Activated T-helper 1 cell treated with Interleukin-2 at 50 U/mL for 16 hours (primary cell): ENCODE measurements at places on chromosomes 6 and 20.

DNA sequence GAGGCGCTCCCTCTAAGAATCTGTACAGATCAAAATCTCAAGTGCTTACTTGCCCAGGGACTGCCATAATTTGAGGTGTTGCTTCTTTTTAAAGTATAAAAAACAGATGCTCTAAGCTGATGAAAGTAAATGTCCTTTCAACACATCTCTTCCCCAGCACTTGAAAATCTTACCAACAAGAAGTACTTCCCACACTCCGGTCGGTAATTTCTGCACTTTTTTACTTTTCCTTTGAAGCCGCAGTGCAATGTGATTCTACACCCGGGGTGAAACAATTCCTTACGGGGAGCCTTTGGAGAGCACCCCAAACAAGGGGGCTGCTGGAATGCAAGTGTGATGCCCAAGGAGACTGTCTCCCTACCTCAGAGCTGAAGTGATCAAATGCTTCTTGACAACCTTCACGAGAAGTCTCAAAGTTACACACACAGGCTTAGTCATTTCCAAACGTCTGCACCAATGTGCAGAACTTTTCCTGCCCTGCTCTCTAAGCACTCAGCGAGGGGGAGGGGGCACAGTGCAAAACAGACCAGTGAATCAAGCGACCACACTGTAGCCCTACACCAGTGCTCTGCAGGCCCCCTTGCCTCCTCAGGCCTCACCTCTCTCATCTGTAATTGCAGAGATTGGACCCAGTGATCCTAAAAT lies 56.7 kb downstream of the ATXN1 start:
- DNase-seq = no peak

DNA sequence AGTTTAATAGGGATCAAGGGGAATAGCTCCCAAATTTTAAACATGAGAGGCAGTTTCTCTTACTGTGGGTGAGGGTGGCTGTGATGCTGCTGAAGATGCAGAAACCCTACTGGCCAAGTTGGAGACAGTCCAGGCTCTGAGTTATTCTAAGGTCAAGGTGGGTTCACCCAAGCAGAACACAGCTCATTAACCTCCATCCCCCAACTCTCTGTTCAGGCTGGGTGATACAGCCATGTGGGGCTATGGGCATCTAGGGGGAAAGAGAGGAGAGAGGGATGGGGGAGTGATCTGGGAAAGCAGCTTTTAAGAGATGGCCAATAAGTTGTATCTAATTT lies 18.9 kb upstream of the TRAM2 start:
- DNase-seq = no peak

GRCh38 chr20:8209061-8209460 lies 77.0 kb downstream of the PLCB1 start:
- DNase-seq = no peak

GRCh38 chr20:7926767-7927166 lies 13.5 kb downstream of the HAO1 start:
- DNase-seq = no peak

DNA sequence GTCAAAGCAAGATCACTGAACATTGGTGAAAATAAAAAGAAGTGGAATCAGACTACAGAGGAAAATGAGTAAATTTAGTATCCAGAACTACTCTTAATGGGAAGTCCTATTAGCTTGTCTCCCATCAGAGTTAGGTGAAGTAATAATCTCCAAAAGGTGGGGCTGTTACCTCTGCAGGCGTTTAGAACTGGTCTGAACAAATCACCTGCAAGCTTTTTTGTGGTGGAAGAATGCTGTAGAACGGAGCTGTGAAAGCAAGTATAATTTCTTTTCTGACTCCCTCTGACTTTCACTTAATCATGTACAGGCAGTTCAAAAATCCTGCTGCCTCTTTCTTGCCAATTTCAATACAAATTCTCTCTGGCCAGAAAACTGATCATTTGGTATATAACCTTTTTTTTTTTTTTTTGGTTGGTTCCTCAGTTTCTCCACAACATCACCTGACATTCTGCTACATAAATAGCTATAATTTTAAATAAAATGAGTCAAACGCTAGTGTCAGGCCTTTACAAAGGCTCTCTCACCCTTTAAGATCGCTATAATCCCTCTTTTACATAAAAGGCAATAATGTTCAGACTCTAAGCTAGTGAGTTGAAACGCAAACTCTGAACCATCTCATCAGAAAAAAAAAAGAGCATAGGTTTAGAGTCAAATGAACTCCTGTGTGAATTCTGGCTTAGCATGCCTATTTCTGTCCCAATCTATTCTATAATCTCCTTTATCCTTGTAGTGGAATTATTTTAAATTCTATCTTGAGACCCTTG lies 38.8 kb downstream of the CITED2 start:
- no peak for DNase-seq

DNA sequence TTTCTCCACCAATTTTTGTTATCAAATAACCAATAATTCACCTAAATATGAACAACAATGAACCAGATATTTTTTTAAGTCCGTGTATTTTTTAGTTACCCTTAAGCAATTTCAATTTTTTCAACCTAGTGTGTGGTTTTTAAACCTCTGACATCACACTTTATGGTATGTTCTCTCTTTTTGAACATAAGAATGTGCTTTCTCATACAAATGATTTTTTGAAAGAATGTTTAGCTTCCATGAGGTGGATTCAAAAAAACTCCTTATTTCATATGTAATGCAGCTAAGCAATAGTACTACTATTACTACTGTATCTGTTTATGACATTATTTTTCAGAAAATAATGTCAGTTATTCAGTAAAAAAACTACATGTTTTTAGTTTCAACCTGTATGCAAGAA lies 19.4 kb upstream of the MEI4 start:
- DNase-seq = no peak

DNA sequence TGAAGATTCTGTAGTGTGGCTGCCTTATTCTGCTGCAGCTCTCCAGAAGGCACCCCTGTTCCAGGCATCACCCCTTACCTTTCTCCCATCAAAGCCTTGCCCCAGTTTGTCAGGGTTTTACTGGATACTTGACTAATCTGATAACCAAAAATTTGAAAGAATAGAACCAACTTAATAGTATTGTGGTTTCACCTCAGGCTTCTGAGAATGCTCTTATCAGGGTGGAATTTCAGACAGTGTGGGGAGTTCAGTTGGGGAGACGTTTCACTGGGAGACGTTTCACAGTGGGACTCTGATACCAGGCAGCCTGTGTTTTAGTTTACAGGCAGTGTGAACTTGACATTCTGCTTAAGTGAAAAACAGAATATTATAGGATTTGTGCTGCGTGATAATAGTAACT lies 50.5 kb downstream of the SCAND1 start:
- DNase-seq = no peak

- DNase-seq = no peak
Measured at GRCh38 chr6:163525926-163526325, 111.4 kb downstream of the QKI start.

- no peak for DNase-seq
Measured at GRCh38 chr6:149567194-149567586, 1.0 kb downstream of the GINM1 start.

DNA sequence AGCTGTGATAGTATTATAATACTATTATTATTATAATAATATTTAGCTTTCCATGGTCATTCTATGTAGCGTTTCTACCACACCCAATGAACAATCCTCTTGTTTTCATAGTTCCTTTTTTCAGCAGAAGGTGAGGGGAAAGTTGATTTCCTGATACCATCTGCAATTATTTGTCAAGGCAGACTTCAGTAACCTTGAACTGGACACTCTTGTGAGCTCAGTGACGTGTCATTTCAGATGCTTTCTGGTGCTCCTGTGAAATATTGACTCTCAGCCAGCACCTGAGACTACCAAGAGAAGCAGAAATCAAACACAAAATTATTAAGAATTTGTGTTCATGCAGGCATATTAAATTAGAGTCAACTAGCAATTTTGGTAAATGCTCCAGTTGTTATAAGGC lies 46.0 kb upstream of the PROKR2 start:
- no peak for DNase-seq

DNA sequence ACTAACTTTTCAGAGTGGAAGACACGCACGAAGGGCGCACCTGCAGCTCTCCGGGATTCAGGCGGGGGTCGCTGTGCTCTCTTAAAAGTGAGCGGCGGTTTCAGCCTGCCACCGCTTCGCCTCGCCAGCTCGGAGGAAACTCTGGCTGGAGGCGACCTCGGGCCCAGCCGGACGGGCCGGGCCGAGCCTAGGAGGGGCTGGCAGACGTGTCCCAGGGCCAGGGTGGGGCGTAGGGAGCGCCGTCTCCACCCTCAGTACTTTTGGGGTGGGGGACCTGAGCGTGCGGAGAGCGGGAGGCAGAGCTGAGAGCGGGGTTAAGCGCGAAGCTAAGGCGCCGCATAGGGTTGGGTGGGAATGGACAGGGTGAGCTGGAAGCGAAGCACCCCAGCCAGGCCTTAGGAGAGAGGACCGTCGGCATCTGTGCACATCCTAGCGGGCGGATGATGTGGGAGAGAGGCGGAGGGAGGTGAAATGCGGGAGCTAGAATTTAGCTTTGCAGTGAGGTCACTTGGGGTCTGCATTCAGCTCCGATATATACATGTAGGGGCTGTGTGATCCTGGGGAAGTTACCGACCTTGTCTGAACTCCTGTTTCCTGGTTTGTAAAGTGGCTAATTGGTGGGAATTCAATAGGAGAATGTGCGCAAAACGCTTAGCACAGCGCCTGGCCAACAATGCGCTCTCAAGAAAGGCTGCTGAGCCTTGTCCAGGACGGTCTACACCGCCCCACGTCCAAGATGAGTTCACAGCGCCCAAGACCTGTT lies 6.5 kb upstream of the TFAP2A start:
- no peak for DNase-seq

- DNase-seq = no peak
Measured at GRCh38 chr6:159529934-159530333, 163.1 kb downstream of the SOD2 start.

GRCh38 chr6:7621761-7622160 lies 31.8 kb downstream of the SNRNP48 start:
- no peak for DNase-seq

DNA sequence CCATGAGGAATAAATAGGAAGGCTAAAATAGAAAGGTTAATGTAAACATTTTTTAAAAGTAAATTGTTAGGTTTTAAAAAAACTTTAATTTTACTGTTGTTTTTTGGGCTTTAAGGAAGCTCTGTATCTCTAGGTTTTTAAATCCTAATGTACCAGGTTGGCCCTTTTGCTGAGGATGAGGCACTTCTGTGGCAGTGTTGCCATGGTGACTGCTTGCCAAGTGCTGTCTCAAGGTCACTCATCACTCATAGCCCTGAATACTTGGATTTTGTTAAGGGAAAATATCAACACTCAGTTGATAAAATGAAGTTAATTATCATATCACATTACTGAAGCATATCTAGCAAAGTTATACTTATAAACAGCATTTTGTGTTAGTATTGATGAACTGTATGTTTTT lies 50.2 kb downstream of the NCOA3 start:
- no peak for DNase-seq

- DNase-seq = no peak
Measured at GRCh38 chr6:136763255-136763654, 29.0 kb downstream of the MAP3K5 start.

- DNase-seq = no peak
Measured at GRCh38 chr6:106659859-106660258, 30.5 kb downstream of the QRSL1 start.

DNA sequence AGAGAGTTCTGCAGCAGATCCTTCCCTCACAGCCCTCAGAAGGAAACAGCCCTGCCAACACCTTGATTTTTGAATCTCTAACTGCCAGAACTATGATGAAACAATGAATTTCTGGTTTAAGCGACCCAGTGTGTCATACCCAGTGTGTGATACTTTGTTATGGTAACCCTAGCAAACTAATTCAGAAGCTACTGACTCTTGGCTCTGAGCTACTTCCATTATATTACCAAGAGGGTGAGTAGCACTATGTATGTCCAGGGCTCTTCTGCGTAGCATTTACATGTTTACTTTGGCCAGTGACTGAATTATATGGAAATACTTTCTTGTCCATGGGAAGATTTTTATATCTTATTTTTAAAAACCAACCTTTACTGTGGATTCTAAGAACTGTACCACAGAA lies 16.7 kb downstream of the ANKRD66 start:
- DNase-seq = no peak

- no peak for DNase-seq
Measured at GRCh38 chr6:109515781-109516409, 32.9 kb upstream of the ZBTB24 start.

DNA sequence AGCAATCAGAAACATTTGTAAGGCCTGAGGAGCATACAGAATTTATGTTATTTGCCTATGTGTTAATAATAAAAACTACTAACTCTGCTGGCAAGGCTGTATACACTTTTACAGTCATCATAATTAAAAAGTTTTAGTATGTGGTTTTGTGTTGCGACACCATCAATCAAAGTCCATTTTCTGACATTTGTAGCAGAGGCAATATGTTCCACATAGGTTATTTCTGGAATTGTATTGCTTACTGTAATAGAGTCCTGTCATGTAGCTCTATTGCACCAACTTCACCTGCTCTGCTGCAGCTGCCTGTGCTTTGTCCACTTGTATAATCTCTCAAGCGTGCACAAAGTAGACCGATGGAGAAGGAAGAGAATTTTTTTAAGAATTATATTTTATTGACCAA lies 501.8 kb downstream of the HACE1 start:
- no peak for DNase-seq

DNA sequence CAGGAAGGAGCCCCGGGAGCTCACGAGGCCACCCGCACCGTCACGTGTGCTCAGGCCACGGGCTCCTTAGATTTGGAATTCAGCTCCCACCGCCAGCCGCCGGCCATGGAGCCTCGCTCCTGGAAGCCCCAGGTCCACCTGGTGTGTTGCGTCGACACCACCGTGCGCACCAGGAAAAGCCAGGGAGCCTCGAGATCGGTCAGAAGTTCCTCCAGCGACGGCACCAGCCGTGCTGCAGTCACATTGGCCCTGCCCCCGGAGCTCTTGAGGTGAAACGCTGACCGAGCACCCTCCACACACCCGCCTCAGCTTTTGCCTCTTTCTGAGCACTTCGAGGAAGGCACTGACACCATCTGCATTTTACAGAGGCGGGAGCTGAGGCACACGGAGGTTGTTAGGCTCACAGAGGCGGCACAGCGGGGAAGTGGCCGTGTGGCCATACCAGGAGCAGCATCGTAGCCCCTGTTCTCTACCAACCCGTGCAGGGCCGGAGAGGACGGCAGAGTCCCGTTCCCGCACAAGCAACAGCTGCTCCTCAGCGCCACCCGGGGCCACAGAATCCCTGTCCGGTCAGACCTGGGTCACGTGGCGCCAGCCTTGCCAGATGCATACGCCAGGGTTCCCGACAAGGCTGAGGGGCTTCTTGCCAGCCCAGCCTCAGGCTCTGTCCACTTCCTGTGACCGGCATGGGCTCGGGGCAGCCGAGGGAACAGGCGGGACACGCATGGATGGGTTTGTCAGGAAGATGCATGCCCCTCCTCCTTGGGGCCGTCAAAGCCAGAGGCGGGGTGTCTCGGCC lies 7.6 kb downstream of the NKAIN4 start:
- DNase-seq = no peak

DNA sequence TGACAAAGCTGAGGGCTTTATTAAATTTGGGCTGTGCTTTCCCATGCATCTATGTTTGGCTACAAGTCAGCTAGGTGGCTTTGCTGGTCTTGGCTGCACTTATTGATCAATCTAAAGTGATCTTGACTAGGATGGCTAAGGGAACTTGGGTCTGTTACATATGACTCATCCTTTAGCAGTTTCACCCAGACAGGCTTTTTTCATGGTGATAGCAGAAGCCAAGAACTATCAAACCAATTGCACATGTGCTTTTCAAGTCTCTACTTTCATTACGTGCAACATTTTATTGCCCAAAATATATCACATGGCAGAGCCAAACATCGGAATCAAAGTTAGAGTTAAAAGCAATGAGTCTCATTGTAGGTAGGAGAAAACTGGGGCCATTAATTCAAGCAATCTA lies 626.3 kb downstream of the TENT5A start:
- no peak for DNase-seq

GRCh38 chr6:147043994-147044477 lies 160.2 kb upstream of the STXBP5 start:
- DNase-seq = no peak

- no peak for DNase-seq
Measured at GRCh38 chr20:10856237-10857015, 182.6 kb upstream of the JAG1 start.
